Upper lobe of left lung (tissue), 6 donors: ENCODE measurements at places on chromosomes 6 and 20. TPM values are rescaled to one million over a fixed set of nuclear protein-coding genes. Genes with fewer than 3 reads are reported as not detected.

- H3K4me3 ChIP-seq = no peak overlapping the region
- no peak for DNase-seq
- no peaks in the 10 kb centered on the region for H3K27me3 ChIP-seq
- no peak overlapping the region for H3K27ac ChIP-seq
Observed at GRCh38 chr6:1995636-1996035, 249.8 kb downstream of the GMDS start.

- H3K4me1 ChIP-seq = peaks cover 45% of the 10 kb centered on the region
- H3K27me3 ChIP-seq = peaks cover 80% of the 10 kb centered on the region
- peak; percentile 53 for DNase-seq
Observed at GRCh38 chr20:21102603-21103311, 3.4 kb downstream of the LINC00237 start.

- H3K27me3 ChIP-seq = no peaks in the 10 kb centered on the region
- DNase-seq = no peak
- no peak overlapping the region for H3K27ac ChIP-seq
- no peak overlapping the region for H3K4me3 ChIP-seq
- H3K4me1 ChIP-seq = no peaks in the 10 kb centered on the region
Observed at GRCh38 chr20:59598625-59599310, 5.6 kb upstream of the PHACTR3 start.

GRCh38 chr6:26104457-26105108 is 17.4 kb downstream of the HFE start:
- DNase-seq = no peak
- no peaks in the 10 kb centered on the region for H3K36me3 ChIP-seq
- H3K27ac ChIP-seq = peak overlapping the region; percentile 81
- H3K4me1 ChIP-seq = peaks cover 12% of the 10 kb centered on the region
- H3K27me3 ChIP-seq = no peaks in the 10 kb centered on the region
- peak overlapping the region; percentile 54 for H3K4me3 ChIP-seq

GRCh38 chr6:27775796-27776184 is 136.4 kb downstream of the OR2B2 start:
- no peaks in the 10 kb centered on the region for H3K27me3 ChIP-seq
- H3K27ac ChIP-seq = no peak overlapping the region
- H3K4me1 ChIP-seq = peaks cover 10% of the 10 kb centered on the region
- no peaks in the 10 kb centered on the region for H3K36me3 ChIP-seq
- DNase-seq = no peak
- no peak overlapping the region for H3K4me3 ChIP-seq

The TULP1 gene
- not detected for total RNA-seq

- no peaks in the 10 kb centered on the region for H3K4me1 ChIP-seq
- no peaks in the 10 kb centered on the region for H3K36me3 ChIP-seq
- DNase-seq = no peak
- H3K27ac ChIP-seq = no peak overlapping the region
- H3K4me3 ChIP-seq = no peak overlapping the region
Observed at GRCh38 chr6:4962905-4963304, 40.9 kb downstream of the RPP40 start.

The CD164 gene
- 72.3 TPM for total RNA-seq

The ASIP gene
- total RNA-seq = 0.47 TPM
